ENCODE measurements at places on chromosomes 16 and 17.

GRCh38 chr17:61996916-61997605 is 68.0 kb downstream of the MED13 start:
- no peak for DNase-seq

DNA sequence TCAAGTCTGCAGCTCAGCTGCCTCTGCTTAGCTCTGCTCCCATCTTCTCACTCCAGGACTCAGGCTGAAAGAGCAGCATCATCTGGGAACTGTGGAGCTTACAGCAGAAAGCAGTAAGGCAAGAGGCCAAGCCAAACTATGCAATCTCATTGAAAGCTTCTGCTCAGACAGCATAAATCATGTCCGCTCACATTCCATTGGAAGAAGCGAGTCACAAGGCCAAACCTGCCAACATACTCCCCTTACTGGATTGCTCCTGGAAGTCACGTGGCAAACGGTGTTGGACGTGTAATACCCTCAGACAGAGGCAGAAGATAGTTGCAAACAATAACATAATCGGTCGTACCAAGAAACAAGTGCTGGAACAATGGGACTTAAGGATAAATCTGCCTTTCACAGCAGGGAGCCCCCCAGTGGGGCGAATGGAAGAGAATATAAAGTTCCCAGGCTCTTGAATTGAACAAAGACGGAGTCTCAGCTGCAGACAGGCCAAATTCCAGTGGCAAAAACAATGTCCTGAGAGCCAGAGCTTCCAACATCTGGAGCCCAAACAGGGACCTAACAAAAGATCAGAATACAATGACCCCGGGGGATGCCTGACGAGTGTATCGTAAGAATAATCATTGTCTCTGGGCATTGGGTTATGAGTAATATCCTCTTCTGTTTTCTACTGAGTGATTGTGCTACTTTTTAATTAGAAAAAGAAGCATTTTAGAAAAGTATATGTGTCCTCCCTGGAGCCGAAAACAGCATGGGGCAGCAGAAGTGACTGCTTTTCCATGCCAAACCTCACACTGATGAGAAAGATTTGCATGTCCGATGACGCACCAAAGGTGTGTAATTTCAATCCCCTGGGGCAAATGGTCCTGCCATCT is 68.4 kb downstream of the CMC2 start:
- no peak for DNase-seq

- DNase-seq, result no peak
These were observed 6.4 kb upstream of the SRCAP start for GRCh38 chr16:30692396-30693064.

DNA sequence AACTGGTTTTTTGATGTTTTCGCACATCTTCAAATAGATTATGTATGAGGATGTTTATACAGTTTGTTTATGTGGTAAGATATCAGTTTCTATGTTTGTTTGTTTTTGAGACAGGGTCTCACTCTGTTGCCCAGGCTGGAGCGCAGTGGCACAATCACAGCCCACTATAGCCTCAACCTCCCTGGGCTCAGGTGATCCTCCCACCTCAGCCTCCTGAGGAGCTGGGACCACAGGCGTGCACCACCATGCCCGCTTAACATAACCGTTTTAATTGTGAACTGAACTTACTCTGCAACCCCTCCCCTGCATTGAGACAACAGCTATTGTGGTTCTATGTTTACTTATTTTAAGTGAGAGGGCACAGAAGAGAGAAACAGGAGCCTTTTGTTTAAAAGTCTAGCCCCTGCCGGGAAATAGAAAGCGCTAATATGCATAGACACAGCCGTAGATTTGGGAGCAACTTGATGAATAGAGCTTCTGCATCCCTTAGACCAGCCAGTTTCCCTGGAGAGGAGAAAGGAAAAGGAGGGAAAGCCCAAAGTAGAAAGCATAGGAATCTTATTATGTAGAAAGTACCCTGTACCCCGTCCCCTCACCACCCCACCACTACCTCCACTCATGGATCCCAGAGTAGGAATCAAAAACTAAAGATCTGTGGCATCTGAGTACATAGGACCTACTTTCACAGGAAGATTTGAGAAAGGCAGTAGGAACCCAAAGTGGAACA is 19.6 kb upstream of the APPBP2 start:
- DNase-seq, result no peak

DNA sequence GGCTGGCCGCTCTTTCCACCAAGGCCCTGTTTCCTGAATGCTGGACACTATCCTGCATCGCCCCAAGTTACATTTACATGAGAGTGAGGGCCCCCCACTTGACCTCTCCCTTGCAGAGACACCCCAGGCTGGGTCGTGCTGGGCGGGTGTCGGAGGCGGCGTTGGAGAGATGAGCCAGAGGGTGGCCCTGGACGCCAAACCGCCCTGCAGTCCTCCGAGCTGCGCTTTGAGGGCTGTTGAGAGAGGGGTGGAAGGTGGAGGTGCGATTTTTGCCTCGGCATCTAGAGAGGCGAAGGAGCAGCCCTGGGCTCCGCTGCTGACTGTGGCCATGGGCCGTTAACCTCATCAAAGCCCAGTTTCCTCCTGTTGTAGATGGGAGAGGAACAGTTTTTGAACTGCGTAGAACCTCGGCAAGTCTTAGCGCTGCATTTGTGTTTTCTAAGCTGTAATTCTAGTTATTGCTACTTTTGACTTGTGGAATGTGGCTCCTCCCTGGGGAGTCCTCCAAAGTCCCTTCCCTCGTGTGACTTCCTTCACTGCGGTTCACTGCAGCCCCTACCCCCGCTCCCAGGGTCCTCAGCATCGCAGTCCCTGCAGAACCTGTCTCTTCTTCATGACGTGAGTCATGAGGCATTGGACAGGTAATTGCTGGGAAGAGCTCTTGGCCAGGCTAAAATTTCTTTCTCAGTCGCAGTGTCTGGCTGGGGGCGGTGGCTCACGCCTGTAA is 986 bp upstream of the ELOB start:
- no peak for DNase-seq

DNA sequence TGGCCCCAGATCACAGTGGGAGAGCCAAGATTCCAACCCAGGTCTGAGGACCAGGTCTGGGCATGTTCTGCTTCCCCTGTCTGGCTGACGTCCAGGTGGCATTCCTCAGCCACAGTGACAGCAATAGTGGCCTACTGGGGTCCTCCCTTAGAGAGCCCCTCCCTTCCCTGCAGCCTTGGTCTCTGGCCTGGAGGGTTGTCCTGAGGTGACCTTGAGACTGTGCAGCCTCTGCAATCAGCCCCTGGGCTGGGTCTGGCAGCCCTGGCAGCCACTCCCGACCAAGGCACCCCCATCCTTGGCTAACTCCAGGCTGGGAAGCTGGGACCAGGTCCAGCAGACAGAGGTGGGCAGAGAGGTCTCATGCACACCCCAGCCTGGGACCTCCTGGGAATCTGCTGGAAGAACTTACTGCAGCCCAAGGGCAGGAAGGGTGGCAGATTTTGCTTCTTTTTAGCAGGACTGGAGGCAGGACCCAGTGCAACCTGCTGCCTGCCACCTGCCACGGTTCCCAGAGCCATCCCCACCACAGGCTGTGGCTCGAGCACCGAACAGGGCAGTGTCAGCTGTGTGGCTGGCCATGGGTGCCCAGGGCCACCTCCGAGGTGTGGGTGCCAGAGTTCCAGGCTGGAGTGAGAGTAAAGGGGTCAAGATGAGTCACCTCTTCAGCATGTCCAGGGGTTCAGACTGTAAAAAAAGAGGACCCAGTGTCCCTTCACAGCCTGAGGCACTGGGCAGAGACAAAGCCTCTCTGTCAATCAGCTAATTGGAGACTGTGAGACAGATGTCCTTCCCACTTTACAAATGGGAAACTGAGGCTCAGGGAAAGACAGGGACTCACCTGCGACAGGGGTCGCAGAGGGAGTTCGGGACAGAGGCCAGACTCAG is 12.6 kb downstream of the GRB7 start:
- DNase-seq, result no peak

- DNase-seq, result no peak
These were observed 140.5 kb downstream of the SSH2 start for GRCh38 chr17:29789196-29790170.

GRCh38 chr17:8468980-8469379 is 33.3 kb downstream of the NDEL1 start:
- DNase-seq, result no peak

GRCh38 chr16:84735849-84736586 is 36.2 kb downstream of the USP10 start:
- no peak for DNase-seq

- no peak for DNase-seq
These were observed 104.5 kb upstream of the FAM20A start for GRCh38 chr17:68705714-68706076.

GRCh38 chr17:72861811-72862210 is 230.7 kb downstream of the SLC39A11 start:
- no peak for DNase-seq

DNA sequence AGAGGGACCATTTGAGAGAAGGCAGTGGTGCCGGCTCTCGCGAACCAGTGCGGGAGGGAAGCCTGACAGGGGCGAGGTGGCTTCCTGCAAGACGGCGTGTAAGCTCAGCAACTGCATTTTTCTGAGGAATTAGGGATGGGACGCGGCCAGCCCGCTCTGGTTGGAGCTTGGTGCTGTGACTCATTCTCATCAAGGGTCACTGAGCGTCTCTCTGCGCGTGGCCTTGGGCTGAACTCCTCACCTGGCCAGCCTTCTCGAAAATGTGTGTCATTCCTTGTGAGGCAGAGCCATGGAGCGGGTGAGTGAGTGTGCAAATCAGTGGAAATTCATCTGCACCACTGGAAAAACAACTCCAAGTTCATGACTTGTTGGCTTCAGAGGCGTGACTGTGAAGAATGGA is 52.8 kb downstream of the NTN1 start:
- no peak for DNase-seq

DNA sequence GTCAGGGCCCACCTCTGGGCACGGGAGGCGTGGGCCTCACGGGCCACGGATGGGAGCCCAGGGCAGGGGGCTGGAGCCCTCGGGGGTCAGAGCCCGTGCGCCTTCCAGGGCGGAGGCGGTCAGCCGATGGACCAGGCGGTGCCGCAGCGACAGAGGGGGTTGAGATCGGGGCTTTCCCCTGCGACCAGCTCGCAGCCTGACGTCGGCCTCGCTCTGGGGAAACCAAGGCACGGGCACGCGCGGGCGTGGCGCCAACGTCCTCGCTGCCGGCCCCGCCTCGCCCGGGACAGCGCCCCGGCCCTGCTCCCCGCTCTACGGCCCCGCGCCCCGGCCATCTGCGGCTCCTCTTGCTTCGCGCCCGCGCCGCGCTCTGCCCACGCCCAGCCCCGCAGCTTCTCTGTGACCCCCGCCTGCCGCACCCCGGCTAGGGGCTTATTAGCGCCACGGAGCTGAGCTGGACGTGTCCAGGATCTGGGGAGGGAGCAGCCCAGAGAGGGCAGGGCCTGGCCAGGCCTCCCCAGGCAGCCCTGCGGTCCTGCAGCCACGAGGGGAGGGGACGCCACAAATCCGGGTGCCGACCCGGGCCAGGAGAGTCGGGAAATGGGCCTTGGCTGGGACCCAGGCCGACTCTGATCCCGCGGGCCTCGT is 13.5 kb downstream of the ACTG1 start:
- no peak for DNase-seq

- DNase-seq, result no peak
These were observed 1.1 kb upstream of the FAM20A start for GRCh38 chr17:68602289-68602688.

- DNase-seq, result no peak
These were observed 2.1 kb downstream of the TRAF4 start for GRCh38 chr17:28745786-28746411.

GRCh38 chr16:30786115-30786935 is 680 bp downstream of the ZNF629 start:
- no peak for DNase-seq

- DNase-seq, result no peak
These were observed 44.9 kb upstream of the CNEP1R1 start for GRCh38 chr16:49980166-49980565.

DNA sequence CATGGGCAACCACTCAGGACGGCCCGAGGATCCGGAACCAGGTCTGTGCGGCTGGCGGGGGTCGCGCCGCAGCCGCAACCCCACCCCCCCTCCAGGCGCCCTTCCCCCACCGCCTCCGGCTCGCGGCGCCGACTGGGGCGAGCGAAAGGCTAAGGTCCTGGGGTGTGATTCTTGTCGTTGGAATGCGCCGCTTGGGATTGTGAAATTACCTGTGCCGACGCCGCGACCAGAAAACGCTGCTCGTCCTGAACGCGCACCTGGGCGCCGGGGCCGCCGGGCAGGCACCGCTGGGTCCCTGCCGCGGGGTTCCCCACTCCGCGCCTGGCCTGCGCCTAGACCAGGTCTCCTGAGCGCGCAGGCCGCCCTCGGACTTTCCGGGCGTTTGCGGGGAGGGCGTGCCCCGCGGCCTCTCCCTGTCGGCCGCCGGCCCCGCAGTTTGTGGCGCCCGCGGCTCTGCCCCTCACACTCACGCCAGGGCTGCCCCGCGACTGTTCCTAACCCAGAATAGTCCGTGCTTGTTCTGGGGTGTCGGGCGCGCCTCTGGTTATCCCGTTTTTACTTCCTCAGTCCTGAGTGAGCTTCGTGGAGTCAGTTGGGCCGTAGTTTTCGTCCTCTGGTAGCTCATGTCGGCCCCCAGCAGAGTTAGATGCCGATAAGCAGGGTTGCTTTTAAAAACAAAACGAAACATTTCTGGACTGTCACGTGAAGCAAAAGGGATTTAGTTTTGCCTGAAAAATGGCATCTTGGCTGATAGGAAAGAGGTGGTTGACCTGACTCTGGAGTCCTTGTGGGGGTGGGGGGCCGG is 147.2 kb downstream of the SPECC1 start:
- no peak for DNase-seq

GRCh38 chr17:47843391-47843730 is 2.3 kb upstream of the SCRN2 start:
- no peak for DNase-seq

DNA sequence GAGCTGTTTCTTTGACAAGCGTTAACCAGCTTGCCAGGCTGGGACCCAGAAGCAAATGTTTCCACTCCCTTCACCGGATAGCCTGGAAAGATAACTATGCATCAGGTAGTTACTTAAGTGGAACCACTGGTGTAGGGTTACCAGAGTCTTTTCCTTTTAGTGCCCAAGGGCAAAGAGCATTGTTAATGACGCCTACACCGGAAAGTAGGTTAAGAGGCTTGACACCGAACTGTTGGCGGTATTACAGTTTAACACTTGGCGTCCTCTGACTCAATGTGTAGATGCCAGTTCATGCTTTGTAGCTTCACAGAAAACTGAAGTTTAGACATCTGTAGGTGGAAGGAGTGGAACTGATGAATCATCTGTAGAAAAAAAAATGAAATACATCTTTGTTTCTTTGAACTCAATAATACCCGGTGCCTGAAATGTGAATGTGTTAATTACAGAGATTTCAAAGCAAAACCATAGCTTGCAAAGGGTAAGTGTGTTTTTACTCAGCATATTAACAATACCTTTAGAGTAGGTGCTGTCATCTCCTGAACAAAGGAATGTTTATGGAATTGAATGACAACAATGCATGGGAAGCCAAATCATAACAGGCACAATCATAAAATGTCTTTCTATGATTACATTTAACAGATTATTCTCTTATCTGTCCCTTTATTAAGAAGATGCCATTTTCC is 426.7 kb upstream of the SALL1 start:
- DNase-seq, result no peak

All from activated gamma-delta T cell (primary cell).